ENCODE measurements at places on chromosomes 4 and X.

DNA sequence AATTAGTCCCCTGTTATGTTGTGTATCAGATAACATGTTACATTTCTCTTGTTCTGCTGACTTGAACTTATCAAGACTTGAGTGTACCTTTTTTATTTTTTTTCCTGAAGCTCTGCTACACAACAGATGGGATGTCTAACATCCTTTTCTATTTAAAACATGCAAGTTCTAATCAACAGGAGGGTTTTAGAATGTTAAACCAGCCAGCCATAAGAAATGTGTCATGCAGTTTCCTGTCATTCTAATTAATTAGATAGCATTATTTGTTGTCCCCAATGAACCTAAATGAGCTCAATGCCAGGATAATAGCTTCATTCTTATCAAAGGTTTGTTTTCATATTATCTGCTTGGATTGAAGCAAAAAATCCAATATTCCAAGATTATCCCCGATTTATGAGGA lies 958.2 kb downstream of the PCDH7 start:
- no peak for DNase-seq

DNA sequence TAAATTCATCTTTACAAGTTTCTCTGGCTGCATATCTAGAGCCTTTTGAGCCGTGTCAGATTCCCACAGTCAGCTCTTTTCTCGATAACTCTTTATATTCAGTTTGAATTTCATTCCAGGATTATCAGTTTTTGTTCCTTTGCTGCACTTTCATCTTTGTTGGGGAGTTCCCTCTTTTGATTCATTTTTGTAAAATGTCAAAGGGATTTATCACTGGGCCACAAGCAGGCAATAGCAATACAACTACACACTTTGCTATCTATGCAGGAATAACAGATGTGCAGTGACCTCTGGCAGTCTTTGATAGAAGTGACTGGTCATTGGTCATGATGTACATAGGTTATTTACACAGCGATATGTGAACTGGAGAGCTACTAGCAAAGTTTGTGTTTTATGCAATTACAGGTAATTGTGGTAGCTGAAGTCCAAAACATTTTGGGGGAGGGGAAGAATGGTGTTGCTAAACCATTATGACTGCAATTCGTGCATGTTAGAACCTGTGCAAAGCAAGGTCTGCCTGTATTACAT lies 43.8 kb downstream of the HPGDS start:
- DNase-seq: no peak

GRCh38 chr4:165439344-165439743 lies 60.5 kb downstream of the CPE start:
- DNase-seq: no peak

GRCh38 chr4:145679520-145679919 lies 426 bp upstream of the C4orf51 start:
- DNase-seq: peak; percentile 30

- no peak for DNase-seq
These were observed 482 bp upstream of the SHOX start for GRCh38 chrX:630007-630611.

GRCh38 chr4:38210396-38211114 lies 250.4 kb downstream of the PTTG2 start:
- no peak for DNase-seq

GRCh38 chr4:95672811-95673210 lies 124.0 kb upstream of the UNC5C start:
- no peak for DNase-seq

- no peak for DNase-seq
These were observed 87.4 kb upstream of the SLC7A11 start for GRCh38 chr4:138329506-138330070.

DNA sequence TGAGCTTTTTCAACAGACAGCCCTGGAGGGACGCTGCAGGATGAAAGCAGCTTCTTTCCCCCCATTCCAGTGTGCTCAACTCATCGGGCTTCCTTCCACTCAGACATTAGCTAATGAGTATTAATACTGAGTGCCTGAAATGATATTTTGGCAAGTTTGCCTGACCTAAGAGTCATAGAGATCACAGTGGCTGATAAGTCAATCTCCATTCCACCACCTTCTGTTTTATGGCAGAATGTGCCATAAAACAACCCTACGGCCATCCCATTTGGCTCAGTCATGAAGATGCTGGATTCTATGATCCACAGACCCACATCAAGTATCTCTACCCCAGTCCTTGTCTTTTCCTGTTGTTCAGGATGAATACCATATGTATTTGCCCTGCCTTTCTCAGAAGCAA lies 48.3 kb upstream of the MAB21L2 start:
- no peak for DNase-seq

DNA sequence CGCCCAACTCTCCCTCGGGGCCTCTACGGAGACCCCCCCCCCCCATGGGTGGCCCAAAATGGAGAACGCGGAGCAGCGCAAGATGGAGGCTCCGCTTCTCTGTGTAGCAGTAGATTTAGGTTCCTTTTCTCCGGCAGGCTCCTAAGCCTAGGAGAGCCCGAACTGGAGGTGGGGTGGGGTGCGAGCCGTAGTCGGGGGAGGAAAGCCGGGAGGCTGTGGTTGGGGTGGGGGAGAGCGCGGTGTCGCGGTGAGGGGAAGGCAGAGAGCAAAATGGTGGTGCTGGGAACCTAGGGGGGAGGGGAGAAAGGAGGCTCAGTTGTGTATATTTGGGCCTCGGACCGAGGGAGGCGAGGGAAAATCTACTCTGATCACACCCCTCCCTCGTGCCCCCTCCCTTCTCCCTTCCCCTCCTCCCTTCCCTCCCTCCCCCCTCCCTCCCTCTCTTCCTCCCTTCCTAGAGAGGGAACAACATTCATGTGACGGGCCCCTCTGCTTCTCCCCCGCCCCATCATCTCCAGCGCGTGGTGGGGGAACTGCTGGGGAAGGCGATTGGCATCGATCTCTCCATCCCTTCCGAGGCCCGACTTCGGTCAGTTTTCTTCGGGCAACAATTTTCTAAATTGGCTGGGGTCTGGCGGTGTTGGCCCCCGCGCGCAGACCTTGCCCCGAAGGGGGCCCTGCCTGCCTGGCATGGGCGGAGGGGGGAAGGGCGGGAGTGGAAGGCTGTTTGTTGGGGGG lies at the start of gene STAG2:
TSS of gene STAG2 (plus strand) at position 439 of the 738 bp plus-strand sequence. CDS start 60,922 bp downstream, outside the sequence.
- DNase-seq: peak; percentile 33

GRCh38 chrX:72714478-72714916 lies 391 bp upstream of the PHKA1 start:
- no peak for DNase-seq

DNA sequence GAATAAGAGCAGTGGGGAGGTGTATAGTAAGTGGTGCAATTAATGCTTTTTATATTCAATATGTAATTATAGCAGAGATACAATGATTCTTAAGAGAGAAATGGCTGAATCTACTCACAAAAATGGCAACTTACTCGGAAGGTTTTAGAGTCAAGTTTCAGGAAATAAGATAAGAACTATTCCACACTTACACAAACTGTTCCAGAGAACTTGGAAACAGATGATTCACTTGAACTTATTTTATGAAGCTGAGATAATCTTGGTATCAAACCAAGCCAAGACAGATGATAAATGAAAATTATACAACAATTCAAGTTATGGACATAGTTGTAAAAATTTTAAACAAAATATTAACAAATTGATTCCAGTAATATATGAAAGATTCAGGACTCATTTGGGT lies 311.3 kb upstream of the HS3ST1 start:
- no peak for DNase-seq

GRCh38 chr4:87580057-87580456 lies 28.3 kb upstream of the DSPP start:
- no peak for DNase-seq

DNA sequence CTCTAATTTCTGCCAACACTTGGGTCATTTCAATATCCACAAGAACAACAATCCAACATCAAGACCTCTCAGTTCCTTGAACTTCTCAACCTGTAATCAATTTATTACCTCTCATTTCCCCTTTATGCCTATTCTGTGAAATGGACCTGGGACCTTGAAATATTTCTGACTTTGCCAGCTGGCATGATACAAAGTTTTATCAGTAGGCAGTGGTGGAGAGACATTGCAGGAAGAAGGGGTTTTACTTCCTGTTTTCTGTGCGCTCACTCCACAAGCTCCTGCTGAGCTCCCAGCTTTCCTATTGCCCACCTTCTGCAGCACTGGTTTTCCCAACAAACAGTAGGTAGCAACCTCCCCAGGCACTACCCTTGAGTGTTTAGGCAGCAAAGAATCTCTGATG lies 3.5 kb upstream of the ARHGEF6 start:
- DNase-seq: no peak

GRCh38 chr4:169335331-169335730 lies 64.6 kb upstream of the SH3RF1 start:
- DNase-seq: no peak

- DNase-seq: no peak
These were observed 2.5 kb upstream of the DDX60 start for GRCh38 chr4:168321006-168321405.

DNA sequence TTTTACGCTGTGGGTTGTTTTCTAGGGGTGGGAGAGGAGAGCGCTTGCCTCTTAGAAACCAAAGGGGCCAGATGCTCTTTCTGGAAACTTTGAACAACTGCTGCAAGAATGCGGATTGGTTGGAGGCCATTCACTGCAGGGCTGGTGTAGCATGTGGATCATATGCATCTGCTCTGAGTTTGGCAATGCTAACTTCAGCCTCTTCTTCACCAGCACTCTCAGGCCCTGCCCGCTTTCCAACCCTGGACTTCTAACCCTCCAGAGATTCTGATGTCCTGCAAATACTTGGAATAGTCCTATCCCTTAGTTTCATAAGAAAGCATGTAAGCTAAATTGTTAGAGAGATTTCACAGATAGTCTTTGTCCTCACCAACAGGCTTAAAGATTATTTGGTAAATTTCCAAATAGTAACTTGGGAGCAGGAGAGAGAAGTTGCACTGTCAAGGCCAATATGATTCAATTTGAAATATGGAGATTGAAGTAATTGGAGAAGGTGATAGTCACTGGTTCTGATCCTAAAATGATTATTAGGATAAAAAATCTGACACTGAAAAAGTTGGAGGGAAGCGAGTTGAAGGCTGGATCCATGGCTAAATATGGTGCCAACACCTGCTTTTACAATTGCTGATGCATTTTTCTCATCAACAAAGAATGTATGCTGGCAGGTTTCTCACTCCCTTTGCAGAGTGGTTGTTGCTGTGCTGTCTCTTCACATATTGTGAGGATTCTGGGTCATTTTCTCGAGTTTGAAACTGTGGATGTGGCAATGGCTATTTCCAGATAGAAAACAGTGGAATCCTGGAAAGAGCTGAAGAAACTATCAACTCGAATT lies 210.4 kb downstream of the PTTG2 start:
- DNase-seq: no peak

DNA sequence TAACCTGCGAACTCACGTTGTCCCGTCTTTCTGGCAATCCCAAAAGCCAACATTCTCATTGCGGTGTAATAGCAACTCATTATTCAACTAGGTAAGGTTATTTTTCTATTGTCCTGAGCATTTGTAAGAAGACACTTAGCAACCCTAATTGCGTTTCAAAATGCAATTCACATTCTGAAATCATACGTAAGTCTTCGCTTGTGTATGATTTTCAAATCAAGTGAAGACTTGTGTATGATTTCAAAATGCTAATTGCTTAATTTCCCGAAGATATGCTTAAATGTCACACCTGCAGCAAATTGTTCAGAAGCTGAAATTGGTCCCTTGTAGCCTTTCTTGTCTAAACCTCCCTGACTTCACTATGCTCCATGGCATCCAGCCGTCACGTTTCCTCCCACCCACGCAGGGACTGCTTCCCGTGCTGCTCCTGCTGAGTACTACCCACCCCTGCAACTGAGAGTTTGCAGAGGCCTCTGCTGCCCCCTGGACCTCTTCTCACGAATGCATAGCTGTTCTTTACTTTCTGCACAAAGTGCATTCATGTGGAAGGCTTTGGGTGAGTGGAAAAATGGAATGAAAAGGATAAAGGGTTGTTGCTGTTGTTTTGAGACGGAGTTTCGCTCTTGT lies 40.8 kb upstream of the CLDN24 start:
- DNase-seq: no peak

DNA sequence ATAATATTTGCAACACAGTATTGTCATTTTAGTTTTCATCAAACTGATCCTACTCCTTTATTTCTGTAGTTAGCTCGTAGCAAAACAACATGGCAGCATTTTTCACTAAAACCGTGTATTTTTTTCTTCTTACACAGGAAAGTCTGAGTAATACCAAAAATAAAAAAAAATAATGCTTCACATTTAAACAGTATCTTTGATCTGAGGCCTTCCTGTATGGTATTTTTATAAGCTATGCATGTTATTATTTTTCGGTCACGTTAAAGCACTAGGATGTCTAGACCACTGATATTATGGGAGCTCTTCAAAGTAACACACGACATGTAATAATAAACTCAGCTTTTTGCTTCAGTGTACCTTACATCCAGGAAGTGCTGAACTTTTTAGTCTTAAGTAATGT lies 94.1 kb upstream of the SRD5A3 start:
- no peak for DNase-seq

- no peak for DNase-seq
These were observed 2.7 kb upstream of the ATP10D start for GRCh38 chr4:47482326-47482725.

GRCh38 chrX:9706421-9706820 lies 59.2 kb downstream of the GPR143 start:
- no peak for DNase-seq

DNA sequence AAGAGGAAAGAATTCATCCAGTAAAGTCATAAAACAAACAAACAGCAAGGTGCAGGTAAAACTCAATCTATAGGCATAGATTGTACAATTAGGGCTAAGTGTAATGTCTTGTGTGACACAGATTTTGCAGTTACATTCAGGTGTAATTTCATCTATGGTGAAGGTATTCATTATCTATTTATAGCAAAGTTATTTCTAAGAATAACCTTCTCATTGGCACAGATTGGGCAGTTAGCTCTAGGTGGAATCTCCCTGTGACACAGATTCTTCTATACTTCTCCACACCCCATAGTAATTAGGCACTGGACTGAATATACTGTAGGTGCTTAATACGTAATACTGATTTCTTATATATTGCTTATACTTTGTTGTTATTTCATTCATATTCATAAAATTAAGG lies 66.8 kb downstream of the COL25A1 start:
- no peak for DNase-seq

DNA sequence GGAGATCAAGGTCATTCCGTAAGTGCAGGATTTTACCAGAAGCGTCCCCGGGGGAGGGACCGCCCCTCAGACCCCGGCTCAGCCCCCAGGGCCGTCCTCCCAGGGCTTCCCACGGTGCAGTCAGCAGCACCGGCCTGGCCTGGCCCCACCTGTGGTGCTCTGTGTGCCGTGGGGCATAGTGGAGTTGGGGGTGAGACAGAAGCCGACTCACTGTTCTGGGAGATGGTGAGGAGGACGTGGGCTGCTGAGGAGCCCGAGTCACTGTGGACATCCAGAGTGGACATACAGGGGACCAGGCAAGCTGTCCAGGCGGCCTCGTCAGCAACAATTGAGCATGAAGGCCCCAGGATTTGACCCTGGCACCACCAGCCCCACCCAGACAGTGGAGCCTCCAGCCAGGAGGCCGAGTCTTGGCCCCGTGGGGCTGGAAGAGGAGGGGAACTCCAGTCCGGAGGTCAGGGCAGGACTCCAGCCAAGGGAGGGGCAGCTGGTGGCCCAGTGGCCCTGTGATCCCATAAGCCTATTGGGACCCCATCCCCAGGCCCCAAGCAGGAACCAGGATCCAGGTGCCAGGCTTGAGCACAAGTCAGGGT lies 19.1 kb downstream of the ATP5ME start:
- no peak for DNase-seq

Measured in H54 (cell line).